ENCODE measurements at places on chromosomes 3 and 15.

DNA sequence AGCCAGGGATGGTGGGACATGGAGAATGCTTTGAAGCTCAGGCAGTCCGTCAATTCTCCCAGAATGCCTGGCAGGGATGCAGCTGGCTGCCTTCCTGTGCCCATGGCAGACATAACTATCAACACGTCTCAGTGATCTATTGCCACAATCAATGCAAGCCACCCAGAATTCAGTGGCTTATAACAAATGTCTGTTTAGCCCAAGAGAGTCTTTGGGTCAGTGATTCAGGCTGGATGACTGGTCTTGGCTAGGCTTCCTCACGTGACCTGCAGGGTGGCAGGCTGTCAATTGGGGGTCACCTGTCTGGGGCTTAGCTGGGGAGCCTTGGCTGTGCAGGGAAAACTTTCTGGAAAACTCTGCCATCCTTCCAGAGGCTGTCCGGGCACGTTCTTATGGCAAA, 213.1 kb upstream of the LRRFIP2 start:
- DNase-seq = peak; percentile 16

GRCh38 chr3:30102356-30102755, 504.0 kb upstream of the TGFBR2 start:
- DNase-seq = no peak

- no peak for DNase-seq
Measured at GRCh38 chr15:60912984-60913697, 316.0 kb downstream of the RORA start.

GRCh38 chr15:88493844-88494243, 26.3 kb downstream of the MRPS11 start:
- no peak for DNase-seq

GRCh38 chr3:72924055-72924454, 36.2 kb downstream of the GXYLT2 start:
- DNase-seq = no peak

DNA sequence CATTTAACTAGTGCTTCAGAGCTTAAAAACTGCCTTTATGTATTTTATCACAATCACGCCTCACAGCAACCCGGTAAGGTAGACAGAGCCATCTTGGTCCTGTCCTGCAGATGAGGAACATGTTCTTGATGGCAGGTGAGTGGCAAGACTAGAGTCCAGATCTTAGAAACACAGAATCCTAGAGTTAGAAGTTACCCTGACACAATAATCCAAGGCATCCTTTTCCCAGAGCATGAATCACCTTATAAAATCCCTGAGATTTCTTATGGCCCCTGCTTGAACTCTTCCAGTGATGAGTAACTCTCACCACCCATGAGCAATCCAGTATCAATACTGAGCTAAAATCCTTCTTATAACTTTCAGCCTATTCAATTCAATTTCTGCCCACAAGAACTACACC, 16.9 kb downstream of the POPDC2 start:
- DNase-seq = peak; percentile 76

GRCh38 chr15:63715818-63716217, 117.9 kb downstream of the HERC1 start:
- peak; percentile 22 for DNase-seq

GRCh38 chr3:123705488-123706285, 120.8 kb upstream of the HACD2 start:
- DNase-seq = no peak

GRCh38 chr15:38112406-38112805, 140.2 kb upstream of the SPRED1 start:
- DNase-seq = no peak

DNA sequence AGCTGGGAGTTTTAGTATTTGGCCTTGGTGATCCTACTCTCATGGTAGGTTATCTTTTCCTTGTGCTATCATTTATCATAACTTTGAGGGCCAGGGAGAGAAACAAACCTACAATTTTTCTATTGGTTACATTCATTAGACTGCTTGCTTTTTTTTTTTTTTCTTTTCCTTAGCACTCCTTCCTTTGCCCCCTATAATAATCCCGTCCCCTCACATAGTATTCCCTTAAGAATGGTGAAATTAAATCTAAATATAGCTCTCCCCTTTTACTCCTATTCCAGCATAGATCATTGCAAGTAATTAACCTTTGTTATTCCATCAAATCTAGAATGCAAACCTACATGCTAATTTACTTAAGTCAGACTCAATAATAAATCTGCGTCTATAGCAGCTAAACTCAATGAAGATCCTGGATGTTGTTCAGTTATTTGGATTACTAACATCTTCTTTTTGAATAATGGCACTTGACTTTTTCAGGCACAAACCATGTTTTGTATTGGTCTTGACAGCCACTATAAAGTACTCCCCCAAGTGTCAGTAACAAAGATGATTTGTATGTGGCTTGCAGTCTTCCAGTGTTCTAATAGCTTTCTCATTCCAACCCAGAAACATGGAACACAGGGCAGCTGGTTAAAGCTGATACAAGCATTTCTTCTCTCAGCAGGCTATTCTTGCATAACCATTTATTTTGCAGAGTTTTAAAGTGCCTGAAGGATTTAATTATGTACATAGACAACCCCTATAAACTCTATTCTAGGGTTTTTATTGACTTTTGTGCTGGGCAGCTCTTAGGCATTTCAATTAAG, 420.6 kb downstream of the MECOM start:
- DNase-seq = peak; percentile 52

GRCh38 chr15:83833569-83833968, 179.6 kb downstream of the ADAMTSL3 start:
- no peak for DNase-seq

DNA sequence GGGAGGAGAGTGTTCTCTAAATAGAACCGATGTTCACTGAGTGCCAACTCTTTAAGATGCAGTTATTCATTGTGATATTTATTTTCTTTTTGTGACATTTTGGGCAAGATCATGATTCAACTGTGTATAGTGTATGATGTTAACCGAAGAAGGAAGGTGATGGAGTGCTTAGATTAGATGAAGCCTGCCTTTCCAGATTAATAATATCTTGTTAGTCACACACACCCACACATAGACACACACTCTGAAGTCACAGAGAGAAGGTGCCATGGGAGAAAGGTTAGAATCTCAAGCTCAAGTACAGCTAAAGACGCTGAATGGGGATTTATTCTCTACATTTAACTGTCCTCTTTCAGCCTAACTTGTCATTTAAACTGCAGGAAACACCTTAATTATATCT, 77.0 kb downstream of the SLC9A9 start:
- DNase-seq = no peak

DNA sequence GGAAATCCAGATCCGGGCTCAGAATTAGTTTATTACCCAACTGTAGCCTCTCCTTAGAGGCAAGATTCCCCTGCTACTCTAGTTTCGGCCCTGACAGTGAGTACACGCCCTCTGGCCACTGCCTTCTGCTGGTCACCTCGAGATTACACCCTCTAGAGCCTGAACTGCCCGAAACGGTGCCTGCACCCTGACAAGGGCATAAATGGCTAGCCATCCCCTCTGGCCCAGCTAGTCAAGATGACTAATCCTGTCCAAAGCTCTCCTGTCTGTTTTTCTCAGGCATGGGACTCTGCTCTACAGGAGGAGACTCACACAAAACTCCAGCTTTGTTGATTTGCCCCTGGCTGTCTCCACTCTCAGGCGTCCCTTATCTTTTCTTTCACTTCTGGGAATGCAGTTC, 150.5 kb upstream of the UBE2E2 start:
- no peak for DNase-seq

DNA sequence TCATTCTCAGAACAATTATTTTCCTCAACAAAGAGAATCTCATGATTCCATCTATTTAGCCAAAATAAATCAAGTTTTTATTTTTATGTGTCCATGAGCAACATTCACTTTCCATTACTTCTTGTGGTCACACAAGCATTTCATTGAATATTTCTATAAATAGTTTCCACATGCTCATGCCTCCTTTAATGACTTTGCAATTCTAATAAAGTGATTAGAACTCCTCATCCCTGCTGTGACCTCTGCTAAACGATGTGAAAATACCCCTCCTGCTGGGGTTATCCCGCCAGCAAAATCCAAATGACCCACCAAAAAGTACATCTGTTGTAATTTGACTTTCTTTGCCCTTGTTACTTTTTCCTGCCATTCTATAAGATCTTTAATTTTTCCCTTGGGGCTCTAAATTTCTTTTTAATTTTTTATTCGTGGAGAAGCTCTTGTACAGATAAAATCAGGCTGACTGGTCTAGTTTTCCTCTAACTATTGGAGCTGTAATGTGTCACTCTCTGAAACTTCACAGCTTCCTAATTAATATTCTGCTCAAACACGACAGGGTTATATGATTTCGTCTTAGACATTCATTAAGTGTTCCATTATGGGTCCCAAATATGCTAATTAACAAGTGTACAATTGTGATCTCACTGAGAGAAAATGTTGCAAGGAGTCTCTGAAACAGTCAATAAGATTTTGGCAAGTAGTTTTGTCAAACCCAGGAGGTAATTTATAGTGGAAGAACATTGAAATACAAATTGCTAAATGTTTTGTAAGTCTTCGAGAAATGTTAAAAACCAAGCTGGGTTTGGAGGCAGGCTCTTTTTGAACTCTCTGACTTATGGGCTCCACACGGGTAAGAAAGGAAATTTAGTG, 533.1 kb upstream of the NAALADL2 start:
- peak; percentile 95 for DNase-seq

DNA sequence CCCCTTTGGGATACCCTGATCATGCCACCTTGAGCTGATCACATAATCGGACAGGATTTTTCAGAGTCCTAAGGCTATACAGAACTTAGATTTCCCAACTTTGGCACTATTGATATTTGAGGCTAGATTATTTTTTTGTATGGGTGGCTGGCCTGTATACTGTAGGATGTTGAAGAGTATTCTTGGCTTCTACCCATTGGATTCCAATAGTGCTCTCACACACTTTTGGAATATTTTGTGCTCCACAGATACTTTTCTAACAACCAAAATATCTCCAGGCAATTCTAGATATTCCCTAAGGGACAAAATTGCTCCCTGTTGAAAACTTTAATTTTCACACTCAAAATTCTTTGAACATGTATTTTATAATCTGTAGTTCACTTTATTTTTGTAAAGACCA, 125.1 kb downstream of the ABI3BP start:
- peak; percentile 41 for DNase-seq

DNA sequence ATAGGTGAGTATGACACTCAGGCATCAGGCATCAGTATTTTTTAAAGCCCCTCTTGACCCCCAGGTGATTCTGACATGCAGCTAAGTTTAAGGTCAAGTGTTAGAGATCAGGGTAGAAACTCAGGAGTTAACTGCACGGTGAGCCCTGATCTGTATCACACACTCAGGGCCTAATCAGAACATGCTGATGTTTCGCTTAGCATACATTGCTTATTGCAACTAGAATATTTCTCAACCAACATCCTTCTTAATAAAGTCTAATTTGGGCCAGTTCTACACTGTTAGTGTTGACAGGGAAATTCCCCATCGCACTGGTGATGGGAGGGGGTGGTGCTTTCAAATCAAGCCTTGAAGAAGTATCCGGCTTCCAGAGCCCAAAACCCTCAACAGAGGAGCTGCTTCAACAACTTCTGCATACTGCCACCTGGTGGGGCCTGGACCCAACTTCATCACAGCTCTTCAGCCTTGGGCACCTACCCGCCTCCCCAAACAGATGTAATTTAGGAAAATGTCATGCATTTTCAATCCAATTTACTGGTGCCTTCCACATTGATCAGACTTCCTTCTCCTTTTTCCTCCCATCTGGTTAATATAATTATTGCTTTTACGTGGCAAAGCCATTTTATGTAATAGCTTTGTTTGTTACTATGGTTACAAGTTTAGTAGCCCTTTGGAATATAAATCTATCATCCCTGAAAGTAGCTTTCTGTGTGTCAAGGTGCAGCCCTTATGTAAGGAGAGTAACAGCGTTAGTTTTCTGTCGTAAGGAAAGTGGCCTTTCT, 312.2 kb downstream of the RORA start:
- DNase-seq = peak; percentile 89

- DNase-seq = peak; percentile 73
Measured at GRCh38 chr3:24185738-24186384, 240.8 kb downstream of the NR1D2 start.

DNA sequence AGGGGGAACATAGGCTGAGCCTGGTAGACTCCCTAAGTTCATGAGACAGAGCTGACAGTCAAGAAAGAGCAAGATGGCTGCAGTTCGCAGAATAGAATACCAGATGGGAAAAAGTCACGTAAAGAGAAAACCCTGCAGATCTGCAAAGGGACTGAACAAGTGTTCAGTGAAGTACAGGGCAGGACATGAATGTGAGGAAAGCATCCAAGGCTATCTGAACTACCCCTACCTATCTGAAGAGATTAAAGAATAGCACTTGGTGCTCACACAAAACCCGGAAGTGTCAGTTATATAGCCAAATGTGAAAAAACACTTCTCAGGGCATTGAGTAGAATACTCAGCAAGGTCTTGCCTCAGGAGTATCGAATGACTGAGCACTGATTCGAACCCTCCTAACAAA, 44.0 kb downstream of the GOLGB1 start:
- DNase-seq = no peak

- DNase-seq = no peak
Measured at GRCh38 chr15:82799183-82799841, 6.6 kb downstream of the FSD2 start.

- no peak for DNase-seq
Measured at GRCh38 chr3:116276675-116277074, 168.6 kb downstream of the LSAMP start.

DNA sequence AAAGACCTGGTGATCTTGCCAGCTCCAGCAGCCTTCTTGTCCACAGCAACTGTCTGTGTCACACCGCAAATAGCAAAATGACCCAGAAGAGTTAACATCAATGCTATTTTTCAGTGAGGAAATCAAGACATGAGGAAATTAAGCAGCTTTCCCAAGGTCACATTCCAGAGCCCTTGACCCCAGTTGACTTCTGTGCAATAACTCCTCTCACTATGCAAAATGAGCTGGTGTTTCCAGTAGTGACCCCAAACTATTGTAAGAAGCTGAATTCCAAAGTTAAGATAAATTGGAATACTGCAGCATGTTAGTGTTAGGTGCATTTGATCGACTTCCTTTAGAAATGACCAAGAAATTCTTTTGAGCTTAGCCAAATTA, 172.8 kb upstream of the SNTN start:
- DNase-seq = peak; percentile 26

GRCh38 chr3:71244153-71244825, 339.2 kb downstream of the FOXP1 start:
- DNase-seq = no peak
